ENCODE measurements at places on chromosomes 5 and 9.
A peak's percentile ranks its signal among the peaks of the same experiment; 100 is the strongest.

DNA sequence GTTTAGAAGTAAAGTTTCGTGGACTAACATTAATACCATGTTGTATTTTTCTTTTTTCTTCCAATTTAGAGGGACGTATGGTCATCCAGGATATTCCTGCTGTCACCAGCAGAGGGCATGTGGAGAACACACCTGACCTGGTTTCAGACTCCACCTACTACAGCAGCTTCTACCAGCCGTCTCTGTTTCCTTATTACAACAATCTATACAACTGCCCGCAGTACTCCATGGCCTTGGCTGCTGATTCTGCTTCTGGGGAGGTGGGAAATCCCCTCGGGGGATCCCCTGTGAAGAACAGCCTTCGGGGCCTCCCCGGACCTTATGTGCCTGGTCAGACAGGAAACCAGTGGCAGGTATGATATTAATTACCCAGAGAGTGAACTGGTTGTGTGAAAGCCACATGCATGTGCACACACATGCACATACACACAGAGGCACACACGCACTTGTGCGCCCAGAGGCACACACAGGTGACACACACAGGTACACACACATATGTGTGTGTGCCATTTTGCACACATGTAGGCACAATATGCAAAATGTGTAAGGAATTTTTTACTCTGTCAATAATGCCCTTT lies 52.4 kb downstream of the DMRT1 start:
- DNase-seq: peak; percentile 37

- DNase-seq: no peak
Measured at GRCh38 chr9:112059145-112059965, 115.7 kb downstream of the SUSD1 start.

GRCh38 chr5:65760504-65761275 lies 38.7 kb downstream of the NLN start:
- peak; percentile 36 for DNase-seq

GRCh38 chr9:72958485-72959281 lies 5.8 kb upstream of the ALDH1A1 start:
- DNase-seq: no peak
